ENCODE measurements at places on chromosomes 5 and 9. TPM values are rescaled to one million over a fixed set of nuclear protein-coding genes. Genes with fewer than 3 reads are reported as not detected.

- no peak for DNase-seq
Observed at GRCh38 chr5:17813214-17813613, 179.0 kb downstream of the TAF11L14 start.

DNA sequence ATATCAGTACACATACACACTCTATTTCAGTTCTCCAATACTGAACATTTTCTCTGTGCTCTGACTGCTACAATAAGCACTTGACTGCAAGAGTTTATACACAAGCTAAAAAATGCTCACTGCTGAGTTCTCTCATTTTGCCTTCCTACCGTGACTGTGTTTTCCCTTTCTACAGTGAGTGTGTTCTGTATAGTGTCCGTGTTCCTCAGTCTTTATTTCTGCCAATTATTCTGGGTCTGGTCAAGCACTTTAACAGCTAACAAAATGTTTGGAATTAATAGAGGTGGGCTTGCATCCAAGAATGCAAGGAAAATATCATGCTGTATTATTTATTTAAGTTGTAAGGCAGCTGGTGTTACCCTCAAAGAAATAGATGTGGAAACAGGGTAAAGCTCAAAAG, 217.0 kb upstream of the NREP start:
- DNase-seq = no peak

DNA sequence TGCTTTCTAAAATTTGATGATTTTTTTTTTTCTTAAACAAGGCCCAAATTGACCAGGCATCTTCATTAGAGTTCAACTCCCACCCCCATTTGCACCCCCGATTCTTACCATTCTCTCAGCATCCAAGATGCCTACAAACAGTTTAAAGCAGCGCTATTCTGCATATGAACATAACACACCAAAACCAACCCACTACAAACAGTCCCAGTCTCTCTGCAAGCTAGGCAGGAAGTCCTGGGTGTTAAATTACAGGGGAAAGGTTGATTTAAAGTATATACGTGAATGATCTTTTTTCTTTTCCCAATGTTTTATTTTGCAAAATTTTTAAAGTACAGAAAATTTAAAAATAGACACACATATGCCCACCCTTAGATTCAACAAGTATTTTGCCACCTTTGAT, 127.0 kb downstream of the ADAMTS12 start:
- no peak for DNase-seq

The TSLP gene
- not detected for total RNA-seq

DNA sequence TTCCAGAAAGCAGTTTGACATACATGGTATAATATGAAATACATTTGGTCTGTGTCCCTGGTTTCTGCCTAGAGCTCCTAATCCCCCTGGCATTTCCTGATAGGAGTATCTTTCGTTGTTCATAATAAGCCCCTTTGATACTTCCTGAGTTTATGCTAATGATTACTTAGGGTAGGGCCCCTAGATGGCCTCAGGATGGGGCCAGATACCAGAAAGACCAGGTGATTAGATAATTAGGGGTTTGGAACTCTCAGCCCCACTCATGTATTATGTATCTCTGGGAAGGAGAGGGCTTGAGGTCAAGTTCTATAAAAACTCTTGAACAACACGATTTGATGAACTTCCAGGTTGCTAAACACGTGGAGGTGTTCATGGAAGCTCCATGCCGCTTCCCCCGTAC, 163.3 kb upstream of the ZNF608 start:
- DNase-seq = no peak

The TRAF1 gene
- 50.5 TPM for total RNA-seq
